ENCODE measurements at places on chromosomes 3 and 15.

DNA sequence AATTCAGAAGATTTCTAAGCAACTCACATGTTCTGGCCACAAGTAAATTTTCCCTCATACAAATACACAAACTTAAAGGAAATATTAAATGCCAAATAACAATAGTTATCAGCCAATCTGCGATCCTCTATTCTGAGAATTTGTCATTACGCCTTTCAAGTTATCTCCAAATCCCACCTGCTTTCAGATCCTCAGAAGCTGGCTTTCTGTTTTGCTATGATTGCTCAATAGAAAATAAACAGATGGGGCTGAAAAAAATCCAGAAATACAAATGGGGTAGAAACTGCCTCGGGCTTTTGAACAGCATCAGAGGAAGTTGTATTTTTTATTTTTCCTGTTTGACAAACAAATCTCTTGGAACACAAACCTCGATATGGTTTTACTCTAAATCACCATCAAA lies 74.0 kb upstream of the CNTN4 start:
- no peak for DNase-seq

DNA sequence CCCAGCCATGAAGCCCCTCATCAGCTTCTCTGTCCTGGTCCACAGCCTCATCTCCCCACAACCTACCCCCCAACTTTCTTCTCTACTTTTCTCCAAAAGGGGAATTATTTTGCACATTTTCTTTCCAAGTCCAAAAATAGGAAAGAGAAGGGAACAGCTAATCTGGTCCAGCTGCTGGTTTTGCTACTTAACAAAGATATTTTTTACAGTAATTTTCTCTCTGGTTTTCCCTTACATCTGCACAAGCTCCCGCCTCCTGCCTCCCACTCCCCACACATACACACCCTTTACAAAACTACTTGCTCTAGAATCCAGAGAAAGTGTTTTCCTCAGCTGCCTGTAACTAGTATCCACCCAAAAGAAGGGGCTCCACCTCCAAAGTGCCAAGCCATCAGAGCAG lies 177.2 kb downstream of the POLR2M start:
- no peak for DNase-seq

- DNase-seq = no peak
These were observed 177.4 kb downstream of the POTEB3 start for GRCh38 chr15:21262851-21263425.

- no peak for DNase-seq
These were observed 174.7 kb upstream of the IL12A start for GRCh38 chr3:159813822-159814531.

DNA sequence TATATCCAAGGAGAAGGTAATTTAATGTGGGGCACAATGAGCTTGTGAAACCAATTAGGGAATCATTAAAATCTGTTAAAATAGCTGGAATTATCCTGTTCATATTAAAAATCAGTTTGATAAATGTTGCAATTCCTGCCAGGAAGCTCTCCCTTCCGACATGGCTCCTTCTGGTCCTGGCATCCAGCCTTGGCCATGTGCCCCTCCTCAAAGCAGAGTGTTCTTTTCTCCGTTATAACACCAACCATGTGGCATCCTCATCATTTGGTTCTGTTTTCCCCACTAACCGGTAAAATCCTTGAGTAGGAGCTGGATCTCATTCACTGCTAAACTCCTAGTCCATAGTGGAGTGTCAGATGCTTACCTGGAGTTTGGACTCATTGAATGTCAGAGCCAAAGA lies 127.2 kb downstream of the ARNT2 start:
- no peak for DNase-seq

- peak; percentile 21 for DNase-seq
These were observed 17.7 kb downstream of the FRMD4B start for GRCh38 chr3:69368129-69368741.

DNA sequence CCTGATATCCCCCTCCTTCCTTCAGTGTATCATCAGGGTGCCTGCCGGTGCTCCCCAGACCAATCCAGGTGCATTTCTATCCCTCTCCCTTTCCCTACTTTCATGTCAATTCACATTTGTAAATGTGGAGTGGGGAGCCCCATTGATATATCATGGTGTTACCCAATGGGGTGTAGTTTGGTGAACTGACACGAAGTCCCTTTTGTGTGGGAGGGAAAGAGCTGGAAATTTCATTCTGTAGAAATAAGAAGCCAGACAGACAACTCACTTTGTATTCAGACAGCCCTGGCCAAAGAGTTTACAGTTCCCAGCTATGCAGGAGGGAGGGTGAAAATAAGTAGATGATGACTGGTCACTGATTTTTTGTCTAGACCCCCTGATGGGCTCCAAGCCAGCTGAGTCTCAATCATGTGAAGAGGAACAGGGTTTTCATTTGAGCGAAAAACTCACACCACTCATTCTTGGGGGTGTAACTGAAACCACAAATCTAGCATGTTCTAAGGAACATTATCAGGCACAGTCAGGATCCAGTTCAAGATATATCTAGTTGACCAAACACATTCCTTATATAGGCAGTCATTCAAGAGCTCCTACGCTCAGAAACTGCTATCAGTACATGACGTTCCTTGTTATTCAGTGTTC lies 58.9 kb downstream of the LMCD1 start:
- DNase-seq = peak; percentile 96

- no peak for DNase-seq
These were observed 9.4 kb downstream of the DCUN1D1 start for GRCh38 chr3:182970811-182971418.

DNA sequence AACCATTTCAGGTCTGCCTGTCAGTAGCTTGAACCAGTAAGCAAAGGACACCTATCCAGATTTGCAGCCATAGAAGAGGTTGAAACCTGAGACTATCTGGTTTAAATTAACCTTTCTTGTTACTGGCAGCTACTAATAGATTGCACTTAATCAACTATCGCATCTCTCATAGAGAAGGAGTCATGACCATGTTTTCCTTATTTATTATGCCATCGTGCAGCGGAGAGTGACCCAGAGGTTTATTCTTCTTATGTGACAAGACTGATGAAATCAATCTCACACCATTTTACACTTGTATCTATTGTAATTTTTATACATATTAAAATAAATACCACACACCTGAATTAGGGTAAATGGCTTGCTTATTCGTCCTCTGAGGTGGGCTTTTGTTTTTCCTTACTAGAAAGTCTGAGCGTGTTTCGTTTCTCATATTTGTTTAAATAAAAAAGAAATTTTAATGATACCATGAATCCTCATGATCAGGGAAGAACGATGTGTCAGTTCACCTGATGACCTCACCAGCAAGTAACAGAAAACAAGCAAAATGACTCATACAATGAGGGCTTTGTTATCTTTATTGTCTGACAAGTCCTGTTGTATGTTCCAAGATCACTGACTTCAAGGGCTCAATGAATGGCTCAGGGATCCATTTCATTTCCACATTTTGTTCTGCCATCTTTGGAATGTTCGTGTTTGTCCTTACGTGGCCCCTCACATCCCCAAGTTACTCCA lies 379.5 kb upstream of the DPH6 start:
- DNase-seq = no peak

GRCh38 chr15:78233496-78233895 lies 869 bp downstream of the ACSBG1 start:
- no peak for DNase-seq

GRCh38 chr15:71511796-71512681 lies 298.3 kb upstream of the NR2E3 start:
- no peak for DNase-seq

DNA sequence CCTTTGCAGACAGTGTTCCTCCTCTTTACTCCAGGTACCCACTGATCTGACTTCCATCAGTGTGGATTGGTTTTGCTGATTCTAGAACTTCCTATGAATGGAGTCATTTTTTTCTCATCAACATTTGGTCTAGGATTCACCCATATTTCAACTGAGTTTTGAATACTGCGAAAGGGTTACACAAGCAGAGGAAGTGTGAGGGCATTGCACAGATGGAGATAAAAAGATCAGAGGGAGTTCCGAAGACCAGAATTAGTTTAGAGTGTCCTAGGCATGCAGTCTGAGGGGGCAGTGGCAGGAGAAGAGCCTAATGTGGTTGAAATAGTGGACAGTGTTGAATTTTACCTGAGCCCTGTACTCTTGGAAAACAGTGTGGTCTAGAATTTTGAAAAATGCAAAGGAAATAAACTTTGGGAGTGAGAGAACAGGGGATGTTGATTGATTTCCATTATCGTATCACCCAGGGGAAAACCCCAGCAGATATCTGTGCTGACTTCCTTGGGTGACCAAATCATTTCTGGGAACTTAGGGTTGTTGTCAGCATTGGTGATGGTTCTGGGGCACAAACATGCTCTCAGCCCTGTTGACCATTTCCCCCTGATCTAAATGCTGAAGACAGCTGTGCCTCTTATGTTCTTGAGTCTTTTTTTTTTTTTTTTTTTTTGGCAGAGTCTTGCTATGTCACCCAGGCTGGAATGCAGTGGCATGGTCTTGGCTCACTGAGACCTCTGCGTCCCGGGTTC lies 327.4 kb upstream of the LRRFIP2 start:
- DNase-seq = no peak
